ENCODE measurements at places on chromosomes 1 and 21.

DNA sequence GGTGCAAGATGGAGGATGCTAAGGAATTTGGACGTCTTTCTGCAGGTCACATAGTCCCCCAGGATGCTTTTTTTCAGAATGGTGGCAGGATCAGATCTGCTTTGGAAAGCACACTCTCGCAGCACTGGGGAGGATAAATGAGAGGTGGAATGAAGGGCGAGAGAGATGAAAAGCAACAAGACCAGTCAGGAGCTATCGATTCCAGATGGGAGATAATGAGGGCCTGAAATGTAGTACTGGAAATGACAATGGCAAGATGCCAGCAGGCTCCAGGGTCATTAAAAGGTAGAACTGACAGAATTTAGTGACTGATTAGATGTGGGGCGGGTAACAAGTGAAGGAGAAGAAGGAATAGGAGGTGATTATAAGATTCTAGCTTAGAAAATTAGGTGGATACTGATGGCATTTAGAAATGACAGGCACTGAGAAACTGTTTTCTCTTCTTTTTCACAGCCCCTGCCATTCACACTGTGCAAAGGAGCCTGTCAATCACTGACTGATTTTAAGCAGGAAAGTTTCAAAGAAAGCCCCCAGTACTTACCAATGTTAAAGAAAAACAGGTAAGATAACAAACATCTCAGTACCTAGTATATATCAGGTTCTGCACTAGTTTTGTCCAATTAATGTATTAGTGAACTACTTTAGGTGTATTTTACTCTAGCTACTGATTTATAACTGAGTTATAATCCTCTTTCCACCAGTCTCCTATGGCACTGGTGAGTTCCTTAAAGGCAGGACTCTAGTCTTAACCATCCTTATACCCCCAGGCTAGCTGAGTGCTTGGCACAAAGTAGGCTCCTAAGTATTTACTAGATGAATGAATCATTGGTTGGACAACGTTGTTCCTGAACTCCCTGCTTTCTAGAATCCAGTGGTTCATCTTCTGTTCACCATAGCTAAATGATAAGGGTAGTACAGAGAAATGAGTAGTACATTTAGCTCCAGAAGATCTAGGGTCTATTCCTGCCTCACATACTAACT, 9.2 kb downstream of the PIGM start:
- DNase-seq, result no peak

- DNase-seq, result no peak
Observed at GRCh38 chr1:160747717-160748116, 8.7 kb downstream of the SLAMF7 start.

- DNase-seq, result no peak
Observed at GRCh38 chr1:53899708-53900107, 5.7 kb downstream of the DIO1 start.

GRCh38 chr1:50796272-50796671, 163.8 kb downstream of the FAF1 start:
- no peak for DNase-seq

DNA sequence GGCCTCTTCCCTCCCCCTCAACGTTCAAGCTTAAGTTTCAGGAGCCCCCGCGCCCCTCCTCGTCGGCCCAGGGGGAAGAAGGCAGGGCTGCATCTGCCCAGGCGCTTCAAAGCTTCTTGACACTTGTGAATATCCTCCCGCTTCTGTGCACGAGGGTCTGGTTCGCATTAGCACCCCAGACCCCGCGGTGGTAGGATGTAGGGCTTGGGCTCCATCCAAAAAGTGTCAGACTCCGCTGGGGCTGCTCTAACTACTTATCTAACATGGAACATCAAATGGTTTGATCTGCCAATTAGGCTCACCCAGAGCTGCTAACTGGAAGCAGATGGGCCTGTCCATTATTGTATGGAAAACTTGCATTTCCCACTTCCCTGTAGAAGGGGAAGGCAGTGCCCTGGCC, 28.9 kb downstream of the TAS1R2 start:
- DNase-seq, result no peak

- no peak for DNase-seq
Observed at GRCh38 chr1:232558954-232559353, 71.0 kb downstream of the SIPA1L2 start.

GRCh38 chr1:63466759-63467158, 56.3 kb downstream of the ITGB3BP start:
- no peak for DNase-seq

DNA sequence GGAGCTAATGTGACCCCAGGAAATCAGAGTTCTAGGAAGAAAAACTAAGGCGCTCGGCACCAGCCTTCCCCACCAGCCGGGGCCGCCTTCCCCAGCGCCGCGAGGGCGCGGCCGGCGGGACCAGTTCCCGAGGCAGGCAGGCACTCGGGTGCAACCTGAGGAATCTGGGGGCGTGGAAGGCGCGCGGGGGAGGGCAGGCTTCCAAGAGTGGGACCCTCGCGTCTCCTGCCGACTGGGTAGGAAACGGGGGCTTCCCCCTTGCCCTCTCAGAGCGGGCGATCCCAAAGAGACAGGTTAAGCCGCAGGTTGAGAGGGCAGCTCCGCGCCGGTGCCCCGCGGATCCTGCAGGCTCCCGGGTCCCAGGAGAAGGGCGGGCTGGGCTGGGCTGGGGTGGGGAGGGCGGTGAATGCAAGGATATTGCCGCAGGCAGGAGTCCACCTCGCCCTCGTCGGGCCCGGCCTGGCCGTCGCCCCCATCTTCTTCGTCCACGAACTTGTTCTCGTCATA, 431 bp downstream of the ARPC5 start:
- DNase-seq, result no peak

DNA sequence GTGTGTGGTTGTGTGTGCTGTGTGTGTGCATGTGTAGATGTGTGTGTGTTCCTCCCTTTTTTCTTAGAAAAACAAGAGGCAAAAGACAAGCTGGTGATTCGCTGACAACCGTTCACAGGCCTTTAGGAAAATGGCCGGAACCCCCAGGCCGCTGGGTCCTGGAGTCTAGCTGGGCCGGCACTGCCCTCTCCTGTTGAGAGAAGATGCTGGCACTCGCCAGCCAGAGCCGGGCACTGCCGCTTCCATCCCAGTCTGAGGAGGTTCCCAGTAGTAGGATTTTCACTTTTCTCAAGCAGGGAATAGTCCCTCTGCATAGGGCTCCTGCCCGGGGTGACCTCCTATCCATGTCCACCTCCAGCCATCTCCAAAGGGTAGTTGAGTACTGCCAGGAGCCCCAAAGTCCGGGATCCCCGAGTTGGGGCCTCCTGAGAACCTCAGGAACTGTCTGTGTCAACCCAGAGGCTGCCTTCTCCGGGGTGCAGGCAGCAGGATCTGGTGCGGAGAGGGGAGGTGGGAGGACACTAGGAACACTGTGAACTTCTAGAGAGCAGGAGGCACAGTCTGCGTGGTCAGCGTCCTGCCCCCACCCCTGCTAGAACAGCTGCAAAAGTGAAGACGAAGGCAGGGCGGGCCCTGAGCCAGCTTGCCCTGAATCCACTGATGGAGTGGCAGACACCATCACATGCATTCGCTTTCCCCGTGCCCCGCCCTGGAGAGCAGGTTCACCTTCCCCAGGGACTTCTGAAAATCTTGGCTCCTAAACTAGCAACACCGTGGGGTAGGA, 44.1 kb upstream of the ARHGEF16 start:
- DNase-seq, result no peak

GRCh38 chr21:33767236-33767635, 124.9 kb downstream of the ITSN1 start:
- no peak for DNase-seq

DNA sequence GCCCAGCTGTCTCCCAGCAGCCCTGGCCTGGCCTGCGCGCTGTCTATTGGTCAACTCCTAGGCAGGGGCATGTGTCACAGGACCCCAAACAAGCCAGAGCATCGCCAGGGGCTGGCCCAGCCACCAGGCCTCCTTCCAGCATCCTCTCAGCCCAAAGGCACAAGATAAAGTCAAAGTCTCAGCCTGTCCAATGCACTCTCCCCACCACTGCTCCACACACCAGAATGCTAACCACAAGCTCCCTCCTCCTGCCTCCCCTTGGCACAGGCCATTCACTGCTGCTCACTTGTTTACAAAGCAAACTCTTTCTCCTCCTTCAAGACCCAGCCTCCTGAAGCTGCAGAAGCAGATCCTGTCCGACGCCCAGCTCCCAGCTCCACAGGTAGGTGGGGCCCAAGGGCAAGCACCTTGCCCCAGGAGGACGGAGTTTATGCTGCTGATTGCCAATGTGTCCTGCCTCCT, 133.4 kb downstream of the DMRTB1 start:
- peak; percentile 63 for DNase-seq

- DNase-seq, result no peak
Observed at GRCh38 chr1:198772626-198773025, 133.8 kb downstream of the PTPRC start.

DNA sequence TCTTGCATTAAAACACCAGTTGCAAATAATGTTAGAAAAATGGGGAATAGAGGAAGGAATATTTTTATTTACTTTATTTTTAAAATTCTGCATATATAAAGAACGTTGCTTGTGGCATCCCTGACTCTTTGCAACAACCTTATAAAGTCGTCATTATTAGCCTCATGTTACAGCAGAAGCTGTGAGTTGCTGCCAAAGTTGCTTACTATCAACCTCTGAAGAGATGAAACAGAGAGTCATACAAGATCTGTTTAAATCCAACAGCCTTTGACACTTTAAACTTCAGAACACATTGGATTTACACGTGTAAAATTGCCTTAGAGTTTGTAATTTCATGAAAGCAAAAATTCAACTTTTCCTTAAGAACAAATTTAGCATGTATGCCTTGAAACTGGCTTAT, 221.9 kb downstream of the MRPL39 start:
- DNase-seq, result no peak

- no peak for DNase-seq
Observed at GRCh38 chr1:173852105-173852504, 15.7 kb downstream of the GAS5 start.

DNA sequence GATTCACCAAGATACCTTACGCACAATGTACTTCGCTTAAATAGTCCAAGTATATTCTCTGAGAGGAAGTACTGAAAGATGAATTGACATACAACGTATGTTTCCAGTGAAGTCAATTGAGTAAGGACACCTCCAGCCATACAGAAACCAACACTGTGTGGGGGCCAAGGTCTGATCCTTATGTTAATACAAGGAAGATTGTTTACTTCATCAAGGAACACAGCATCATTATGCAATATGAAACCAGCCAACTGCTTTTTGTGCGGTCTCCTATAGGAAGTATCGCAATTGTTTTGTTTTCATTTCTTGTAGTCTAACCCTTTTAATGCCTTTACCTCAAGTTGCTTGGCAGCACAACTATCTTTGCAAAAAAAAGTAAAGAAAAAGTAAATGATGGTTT, 28.2 kb upstream of the TEKT2 start:
- no peak for DNase-seq

DNA sequence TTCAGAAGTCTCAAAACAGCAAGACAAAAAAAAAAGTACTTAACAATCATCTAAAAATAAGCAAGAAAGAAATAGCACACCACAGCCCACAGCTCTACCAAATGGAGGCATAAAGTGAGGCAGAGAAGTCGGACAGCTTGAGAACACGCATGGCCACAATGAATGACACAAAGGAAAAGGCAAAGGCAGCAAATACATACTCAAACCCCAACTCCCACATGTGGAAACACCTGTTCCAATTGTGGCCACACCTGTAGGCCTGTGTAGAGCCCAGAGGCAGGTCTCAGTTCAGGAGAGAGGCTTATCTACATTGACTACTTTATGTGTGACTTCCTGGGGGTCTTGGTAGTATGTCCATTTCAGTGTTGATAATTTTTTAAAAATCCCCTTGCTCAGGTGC, 543.5 kb downstream of the LMO4 start:
- no peak for DNase-seq

DNA sequence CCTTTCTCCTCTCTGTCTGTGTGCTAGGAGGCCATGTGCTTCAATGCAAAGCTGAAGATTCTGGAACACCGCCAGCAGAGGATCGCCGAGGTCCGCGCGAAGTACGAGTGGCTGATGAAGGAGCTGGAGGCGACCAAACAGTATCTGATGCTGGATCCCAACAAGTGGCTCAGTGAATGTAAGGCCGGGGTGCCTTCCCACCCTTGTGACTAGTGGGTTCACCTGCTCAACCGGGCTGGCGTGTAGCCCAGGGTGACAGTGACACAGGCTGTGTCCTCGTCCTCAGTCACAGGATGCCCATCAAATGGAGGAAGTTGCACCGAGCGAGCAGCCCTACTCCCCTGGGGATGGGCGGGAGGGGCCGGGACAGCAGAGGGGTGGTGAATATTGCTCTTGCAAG, 544.1 kb downstream of the KIF26B start:
- peak; percentile 61 for DNase-seq

DNA sequence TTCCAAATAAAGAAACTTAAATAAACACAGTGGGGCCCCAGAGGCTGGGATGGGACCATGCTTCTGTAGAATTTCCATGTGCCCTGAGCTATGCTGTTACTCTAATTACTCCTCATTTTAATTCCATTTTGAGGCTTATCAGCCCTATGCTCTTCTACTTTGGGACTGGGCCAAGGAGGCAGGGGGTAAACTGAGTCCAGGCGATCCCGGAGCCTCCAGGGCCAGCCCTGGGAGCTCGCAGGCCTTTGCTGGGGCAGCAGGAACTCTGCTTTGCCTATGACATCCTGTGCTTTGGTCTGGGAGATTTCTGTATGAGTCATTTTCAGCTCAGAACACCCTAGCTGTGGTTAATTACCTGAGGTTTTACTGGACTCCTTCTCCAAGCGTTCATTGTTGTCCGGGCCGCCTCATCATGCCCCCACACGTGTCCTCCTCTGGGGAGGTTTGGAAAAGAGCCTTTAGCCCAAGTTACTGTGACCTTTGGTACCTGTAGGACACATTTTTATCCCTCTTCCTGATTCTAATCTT, 95.7 kb downstream of the RHOU start:
- no peak for DNase-seq

GRCh38 chr1:84365225-84366221, 32.8 kb upstream of the DNASE2B start:
- DNase-seq, result no peak

- no peak for DNase-seq
Observed at GRCh38 chr1:221448585-221449175, 293.2 kb downstream of the DUSP10 start.

DNA sequence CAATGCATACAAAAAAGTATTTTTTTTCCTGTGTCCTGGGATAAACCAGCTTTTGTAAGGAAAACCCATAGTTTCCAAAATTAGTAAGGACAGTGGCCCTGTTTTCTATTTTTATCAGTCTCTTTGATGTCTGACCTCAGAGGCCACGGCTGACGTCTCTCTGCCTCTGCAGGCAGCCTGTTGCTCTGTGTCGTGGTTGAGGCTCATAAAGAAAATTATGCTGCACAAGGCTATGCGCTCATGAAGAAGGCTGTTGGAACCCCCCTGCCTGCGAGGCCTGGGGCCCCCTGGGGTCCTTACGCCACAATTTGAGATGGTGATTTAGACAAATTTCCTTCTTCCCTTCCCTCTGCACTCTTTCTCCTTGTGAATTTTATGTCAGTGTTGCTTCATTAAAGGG, 48.9 kb downstream of the AGPAT3 start:
- DNase-seq, result no peak

- DNase-seq, result no peak
Observed at GRCh38 chr1:52288286-52288685, 77.7 kb downstream of the CC2D1B start.

- DNase-seq, result peak; percentile 58
Observed at GRCh38 chr1:53130878-53131589, 11.4 kb downstream of the SLC1A7 start.

GRCh38 chr1:239810061-239810481, 281.6 kb upstream of the FMN2 start:
- DNase-seq, result no peak

GRCh38 chr1:182909578-182909977, 43.4 kb downstream of the SHCBP1L start:
- DNase-seq, result no peak

GRCh38 chr1:86194491-86195034, 38.0 kb upstream of the COL24A1 start:
- DNase-seq, result no peak
